ENCODE measurements at places on chromosomes 2 and 18. TPM values are rescaled to one million over a fixed set of nuclear protein-coding genes. Genes with fewer than 3 reads are reported as not detected.

The RGPD3 gene
- total RNA-seq, result 0.48 TPM

The IL1F10 gene
- not detected for total RNA-seq

The AGPS gene
- total RNA-seq, result 17.8 TPM

The RTKN gene
- total RNA-seq, result 10.4 TPM

The ATP8B1 gene
- 6.0 TPM for total RNA-seq

The TRIM43 gene
- not detected for total RNA-seq

The CNDP1 gene
- total RNA-seq, result not detected

The SKA1 gene
- total RNA-seq, result not detected

The IL36G gene
- not detected for total RNA-seq

The ARHGEF4 gene
- 3.5 TPM for total RNA-seq

The NTSR2 gene
- not detected for total RNA-seq

The GKN1 gene
- not detected for total RNA-seq

The LINC00305 gene
- not detected for total RNA-seq

The ALK gene
- total RNA-seq, result 0.26 TPM

The TDRD15 gene
- 1.7 TPM for total RNA-seq

The LONRF2 gene
- total RNA-seq, result 18.9 TPM

The SLC16A14 gene
- total RNA-seq, result 2.3 TPM

The UGT1A5 gene
- total RNA-seq, result not detected

The HADHA gene
- 364 TPM for total RNA-seq

The LIMS4 gene
- 2.9 TPM for total RNA-seq

The MLPH gene
- total RNA-seq, result 108 TPM

The ALLC gene
- total RNA-seq, result not detected

The KIF1A gene
- 43.7 TPM for total RNA-seq

The MPP4 gene
- total RNA-seq, result not detected

The TMEM17 gene
- total RNA-seq, result 0.90 TPM

The TIMM21 gene
- 71.8 TPM for total RNA-seq

The PLGLB2 gene
- 1.2 TPM for total RNA-seq

The ANKRD44 gene
- 7.0 TPM for total RNA-seq

The DSG3 gene
- not detected for total RNA-seq

The ILKAP gene
- 17.6 TPM for total RNA-seq

The SP9 gene
- total RNA-seq, result not detected

The TSGA10 gene
- total RNA-seq, result 7.0 TPM

The HTR2B gene
- total RNA-seq, result 2.8 TPM

The SKOR2 gene
- total RNA-seq, result not detected

The COL4A3 gene
- total RNA-seq, result 8.0 TPM

The HRH4 gene
- not detected for total RNA-seq

The CPO gene
- not detected for total RNA-seq

The CRYGD gene
- not detected for total RNA-seq

The ADD2 gene
- total RNA-seq, result 1.1 TPM

The C1QL2 gene
- not detected for total RNA-seq

The PDIA6 gene
- total RNA-seq, result 89.0 TPM

The SERTAD2 gene
- 15.8 TPM for total RNA-seq

The TMEM178A gene
- total RNA-seq, result 2.9 TPM

The MGAT4A gene
- 13.2 TPM for total RNA-seq

The SNORC gene
- total RNA-seq, result 0.30 TPM

The ZSWIM2 gene
- not detected for total RNA-seq

The TUBA3E gene
- 9.5 TPM for total RNA-seq

The C2orf78 gene
- total RNA-seq, result not detected
